ENCODE measurements at places on chromosomes 13 and 19.

GRCh38 chr19:37931881-37932655, 25.1 kb downstream of the SIPA1L3 start:
- no peak for DNase-seq

DNA sequence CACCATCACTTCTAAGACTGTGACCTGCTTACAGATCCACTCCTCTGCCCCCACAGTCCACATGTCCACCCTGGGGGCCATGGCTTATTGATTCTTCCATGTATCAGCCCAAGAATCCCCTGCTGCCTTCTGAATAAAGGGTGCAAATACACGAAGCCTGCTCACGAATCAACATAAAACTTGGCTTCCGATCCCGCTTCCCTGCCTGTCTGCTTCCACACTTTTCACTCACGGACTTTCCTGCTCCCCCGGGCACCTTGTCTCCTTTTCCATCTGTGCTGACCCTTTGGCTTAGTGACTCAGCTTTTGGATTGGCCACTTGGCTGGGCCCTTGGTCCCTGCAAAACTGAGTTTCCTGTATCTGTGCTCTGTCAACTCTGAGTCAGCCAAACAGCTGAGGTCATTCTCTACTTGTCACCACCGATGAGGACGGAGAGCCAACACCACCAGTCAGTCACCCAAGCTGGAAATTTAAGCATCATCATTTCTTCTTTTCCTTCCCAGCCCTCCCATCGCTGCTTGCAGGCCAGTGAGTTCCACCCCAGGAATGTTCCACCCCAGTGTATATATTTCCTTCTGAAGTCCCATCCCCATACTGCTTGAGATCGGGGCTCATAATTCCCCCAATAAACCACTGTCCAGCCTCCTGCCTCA, 11.4 kb upstream of the USP12 start:
- DNase-seq = no peak

GRCh38 chr13:77985866-77986636, 67.4 kb upstream of the EDNRB start:
- no peak for DNase-seq

GRCh38 chr19:42197375-42197817, 20.1 kb downstream of the DEDD2 start:
- no peak for DNase-seq

DNA sequence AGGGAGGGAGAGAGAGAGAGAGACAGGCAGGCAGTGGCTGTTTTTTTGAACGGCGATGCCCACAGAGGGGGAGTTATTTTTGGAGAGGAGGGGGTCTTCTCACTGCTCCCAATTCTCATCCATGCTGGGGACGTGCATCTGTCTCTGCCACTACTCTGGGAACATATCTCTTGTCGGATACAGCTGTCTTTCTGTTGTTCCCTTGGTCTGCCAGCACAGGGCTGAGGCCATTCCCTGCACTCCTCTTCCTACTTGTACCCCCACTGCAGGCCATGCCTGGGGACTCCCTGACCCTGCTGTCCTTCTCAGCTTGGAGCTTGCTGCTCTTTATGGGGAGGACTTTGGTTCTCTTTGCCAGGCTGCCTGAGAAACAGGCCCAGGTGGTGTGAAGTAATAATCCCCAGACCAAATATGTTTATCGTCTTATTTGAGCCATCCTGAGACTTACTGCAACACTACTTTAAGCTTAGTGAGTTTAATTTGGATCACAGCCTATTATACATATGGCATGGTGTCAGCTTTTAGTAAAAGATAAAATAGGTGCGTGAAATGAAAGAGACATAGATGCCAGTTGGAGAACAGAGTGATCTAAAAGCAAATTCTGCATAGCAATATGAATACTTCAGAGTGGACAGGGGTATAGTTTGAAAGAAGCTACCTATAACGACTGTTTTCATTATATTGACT, 19.1 kb downstream of the LRCH1 start:
- no peak for DNase-seq

DNA sequence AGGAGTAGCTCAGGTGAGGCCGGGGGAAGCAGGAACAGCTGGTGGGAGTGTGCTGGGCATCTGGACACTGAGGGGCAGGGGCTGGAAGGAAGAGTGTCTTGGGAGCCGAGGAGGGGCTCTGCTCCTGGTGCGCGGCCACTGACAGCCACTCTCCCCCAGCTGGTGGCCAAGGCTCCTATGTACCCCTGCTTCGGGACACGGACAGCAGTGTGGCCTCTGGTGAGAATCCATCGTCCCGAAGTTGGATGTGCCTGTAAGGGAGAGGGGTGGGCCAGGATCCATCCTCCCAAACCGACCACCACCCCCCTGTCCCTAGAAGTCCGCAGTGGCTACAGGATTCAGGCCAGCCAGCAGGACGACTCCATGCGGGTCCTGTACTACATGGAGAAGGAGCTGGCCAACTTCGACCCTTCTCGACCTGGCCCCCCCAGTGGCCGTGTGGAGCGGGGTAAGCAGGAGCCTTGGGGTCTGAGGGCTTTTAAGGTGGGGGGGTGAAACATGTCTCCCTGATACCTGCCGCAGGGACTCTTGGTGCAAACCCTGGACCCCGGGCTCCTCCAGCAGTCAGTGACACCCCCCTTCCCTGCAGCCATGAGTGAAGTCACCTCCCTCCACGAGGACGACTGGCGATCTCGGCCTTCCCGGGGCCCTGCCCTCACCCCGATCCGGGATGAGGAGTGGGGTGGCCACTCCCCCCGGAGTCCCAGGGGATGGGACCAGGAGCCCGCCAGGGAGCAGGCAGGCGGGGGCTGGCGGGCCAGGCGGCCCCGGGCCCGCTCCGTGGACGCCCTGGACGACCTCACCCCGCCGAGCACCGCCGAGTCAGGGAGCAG, 2.0 kb upstream of the USF2 start:
- DNase-seq = no peak

DNA sequence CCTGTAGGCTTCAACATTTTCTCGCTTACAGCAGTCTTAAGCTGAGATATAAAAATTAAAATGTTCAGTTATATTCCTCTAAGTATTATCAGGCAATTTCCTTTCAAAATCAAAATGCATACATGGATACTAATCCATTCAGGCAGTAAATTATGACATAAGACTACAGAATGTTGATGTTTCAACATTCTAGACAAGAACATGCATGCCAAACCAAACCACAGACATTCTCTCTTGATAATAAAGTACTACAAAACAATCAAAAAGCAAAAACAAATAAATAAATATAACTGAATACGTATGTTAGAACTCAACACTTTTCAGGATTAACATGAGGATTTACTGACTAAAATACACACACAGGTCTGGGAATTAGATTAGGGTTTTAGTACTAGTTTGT, 7.7 kb downstream of the DIS3 start:
- no peak for DNase-seq
